A549 treated with Mapracorat at 1 μM for 4 hours (cell line): ENCODE measurements at places on chromosomes 13 and 19. TPM values are rescaled to one million over a fixed set of nuclear protein-coding genes. Genes with fewer than 3 reads are reported as not detected.

Gene MEDAG
- total RNA-seq = 0.08 to 0.29 TPM (median 0.16 TPM) in 5 replicates

Gene HNRNPA1L2
- 4.1 to 6.7 TPM (median 5.8 TPM) in 5 replicates for total RNA-seq

Gene DAND5
- 0.09 to 0.12 TPM in 2 of 5 replicates, not detected in the others for total RNA-seq

Gene MAP2K2
- 120 to 184 TPM (median 158 TPM) in 5 replicates for total RNA-seq

Gene ZNF468
- 0.29 to 0.64 TPM (median 0.57 TPM) in 5 replicates for total RNA-seq

Gene PROZ
- not detected in 5 replicates for total RNA-seq
